GM23338 (cell line): ENCODE measurements at places on chromosomes 3 and 15. TPM values are rescaled to one million over a fixed set of nuclear protein-coding genes. Genes with fewer than 3 reads are reported as not detected.

CCDC39 gene
- total RNA-seq = 0.52 TPM in 1 of 2 replicates, not detected in the other

DNA sequence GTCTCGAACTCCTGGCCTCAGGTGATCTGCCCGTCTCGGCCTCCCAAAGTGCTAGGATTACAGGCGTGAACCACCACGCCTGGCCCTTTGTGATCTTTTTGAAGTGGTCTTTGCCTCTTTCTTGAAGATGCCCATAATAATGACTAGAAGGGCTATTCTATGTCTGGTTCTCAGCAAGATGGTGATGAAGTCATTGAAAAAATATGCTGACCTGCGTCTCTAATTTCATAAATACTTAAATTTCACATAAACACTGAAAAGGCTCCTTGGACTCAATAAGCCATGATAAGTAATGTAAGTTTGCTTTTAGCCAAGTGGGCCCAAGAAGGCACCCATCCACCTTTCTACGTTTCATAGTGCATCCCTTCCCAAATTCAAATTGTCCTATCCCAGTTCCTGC, 775 bp upstream of the MAPK6 start:
- no peak for DNase-seq
- peak overlapping the region; percentile 45; the same call in 1 of the 2 replicates for H3K27ac ChIP-seq
- H3K36me3 ChIP-seq = no peaks in the 10 kb centered on the region

GRCh38 chr3:64717872-64718613, 30.2 kb upstream of the ADAMTS9 start:
- H3K27me3 ChIP-seq = no peaks in the 10 kb centered on the region
- H3K4me1 ChIP-seq = no peaks in the 10 kb centered on the region
- no peak overlapping the region for H3K27ac ChIP-seq
- DNase-seq = peak; percentile 34

THBS1 gene
- total RNA-seq = 81.3 and 81.9 TPM in 2 replicates

- no peak overlapping the region for H3K4me3 ChIP-seq
- H3K4me1 ChIP-seq = no peaks in the 10 kb centered on the region
- H3K36me3 ChIP-seq = no peaks in the 10 kb centered on the region
- no peak overlapping the region for H3K27ac ChIP-seq
These were observed 107.4 kb downstream of the GREM1 start for GRCh38 chr15:32825219-32825618.

- H3K4me3 ChIP-seq = no peak overlapping the region
- no peak for DNase-seq
- no peaks in the 10 kb centered on the region for H3K27me3 ChIP-seq
- H3K4me1 ChIP-seq = no peaks in the 10 kb centered on the region
These were observed 499.4 kb upstream of the MDFIC2 start for GRCh38 chr3:70811880-70812279.

- no peaks in the 10 kb centered on the region for H3K36me3 ChIP-seq
- H3K4me1 ChIP-seq = no peaks in the 10 kb centered on the region
- no peak overlapping the region for H3K4me3 ChIP-seq
- H3K27ac ChIP-seq = no peak overlapping the region
- no peak for DNase-seq
These were observed 214.1 kb downstream of the NECTIN3 start for GRCh38 chr3:111285694-111286093.

RTP3 gene
- 0.97 TPM in 1 of 2 replicates, not detected in the other for total RNA-seq

IQCF5 gene
- total RNA-seq = not detected in 2 replicates

AGTR1 gene
- total RNA-seq = 0.35 TPM in 1 of 2 replicates, not detected in the other

HRH1 gene
- 0.35 TPM in 1 of 2 replicates, not detected in the other for total RNA-seq

DNA sequence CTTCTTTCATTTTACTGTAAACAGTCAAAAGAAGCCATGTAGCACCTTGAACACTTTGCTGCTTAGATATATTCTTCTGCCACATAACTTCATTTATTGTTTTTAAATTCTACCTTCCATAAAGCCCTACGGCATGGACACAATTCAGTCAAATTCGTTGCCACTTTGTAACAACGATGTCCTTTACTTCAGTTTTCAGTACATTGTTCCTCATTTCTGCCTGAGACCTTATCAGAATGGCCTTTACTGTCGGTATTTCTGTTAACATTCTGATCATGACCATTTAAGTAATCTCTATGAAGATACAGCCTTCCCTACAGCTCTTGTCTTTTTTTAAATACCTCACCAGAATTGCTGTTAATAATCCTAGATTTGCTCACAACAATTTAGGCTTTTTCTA, 466.9 kb downstream of the NAALADL2 start:
- H3K36me3 ChIP-seq = no peaks in the 10 kb centered on the region
- H3K27me3 ChIP-seq = no peaks in the 10 kb centered on the region
- H3K4me3 ChIP-seq = no peak overlapping the region
- no peaks in the 10 kb centered on the region for H3K4me1 ChIP-seq
- DNase-seq = no peak

GABRB3 gene
- 119 and 131 TPM in 2 replicates for total RNA-seq

GRCh38 chr3:64228110-64228509, 2.8 kb upstream of the PRICKLE2 start:
- DNase-seq = no peak
- H3K4me3 ChIP-seq = no peak overlapping the region
- peaks cover 16% of the 10 kb centered on the region for H3K4me1 ChIP-seq
- H3K36me3 ChIP-seq = no peaks in the 10 kb centered on the region

- H3K36me3 ChIP-seq = no peaks in the 10 kb centered on the region
- H3K4me1 ChIP-seq = peaks cover 4% of the 10 kb centered on the region
- no peak overlapping the region for H3K4me3 ChIP-seq
- no peaks in the 10 kb centered on the region for H3K27me3 ChIP-seq
- 0 out of 2 replicates have a peak overlapping the region, but pooled peaks have one; percentile 7 for H3K27ac ChIP-seq
These were observed 45.2 kb downstream of the PTPN9 start for GRCh38 chr15:75533945-75534344.

- DNase-seq = peak; percentile 7
- H3K27ac ChIP-seq = no peak overlapping the region
- H3K4me3 ChIP-seq = no peak overlapping the region
- peaks cover 9% of the 10 kb centered on the region for H3K4me1 ChIP-seq
- H3K36me3 ChIP-seq = no peaks in the 10 kb centered on the region
- H3K27me3 ChIP-seq = no peaks in the 10 kb centered on the region
These were observed 896.0 kb downstream of the MCTP2 start for GRCh38 chr15:95127356-95127755.

DNA sequence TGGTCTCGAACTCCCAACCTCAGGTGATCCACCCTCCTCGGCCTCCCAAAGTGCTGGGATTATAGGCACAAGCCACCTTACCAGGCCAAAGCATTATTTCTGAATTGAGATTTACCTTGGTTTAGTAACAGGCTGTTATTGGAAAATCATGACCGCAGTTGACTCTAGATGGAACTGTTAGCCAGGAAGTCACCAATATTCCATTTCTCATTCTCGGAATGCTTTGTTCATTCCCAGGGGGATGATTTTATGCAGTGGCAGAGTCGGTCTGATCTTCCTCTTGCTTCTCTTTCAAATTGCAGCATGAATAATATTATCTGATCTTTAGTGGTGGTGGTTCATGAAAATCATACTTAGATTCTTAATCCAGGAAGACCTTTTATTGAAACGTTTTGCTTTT, 195.5 kb upstream of the MBNL1 start:
- H3K27ac ChIP-seq = no peak overlapping the region
- no peaks in the 10 kb centered on the region for H3K36me3 ChIP-seq
- H3K4me3 ChIP-seq = no peak overlapping the region
- no peak for DNase-seq
- no peaks in the 10 kb centered on the region for H3K27me3 ChIP-seq

- no peaks in the 10 kb centered on the region for H3K4me1 ChIP-seq
- no peaks in the 10 kb centered on the region for H3K36me3 ChIP-seq
- H3K27me3 ChIP-seq = no peaks in the 10 kb centered on the region
- DNase-seq = no peak
These were observed 12.1 kb upstream of the POU1F1 start for GRCh38 chr3:87288446-87288845.

- DNase-seq = peak; percentile 84
- no peaks in the 10 kb centered on the region for H3K36me3 ChIP-seq
- no peak overlapping the region for H3K27ac ChIP-seq
- no peak overlapping the region for H3K4me3 ChIP-seq
- H3K27me3 ChIP-seq = no peaks in the 10 kb centered on the region
These were observed 16.2 kb upstream of the XIRP1 start for GRCh38 chr3:39208463-39209055.

DNA sequence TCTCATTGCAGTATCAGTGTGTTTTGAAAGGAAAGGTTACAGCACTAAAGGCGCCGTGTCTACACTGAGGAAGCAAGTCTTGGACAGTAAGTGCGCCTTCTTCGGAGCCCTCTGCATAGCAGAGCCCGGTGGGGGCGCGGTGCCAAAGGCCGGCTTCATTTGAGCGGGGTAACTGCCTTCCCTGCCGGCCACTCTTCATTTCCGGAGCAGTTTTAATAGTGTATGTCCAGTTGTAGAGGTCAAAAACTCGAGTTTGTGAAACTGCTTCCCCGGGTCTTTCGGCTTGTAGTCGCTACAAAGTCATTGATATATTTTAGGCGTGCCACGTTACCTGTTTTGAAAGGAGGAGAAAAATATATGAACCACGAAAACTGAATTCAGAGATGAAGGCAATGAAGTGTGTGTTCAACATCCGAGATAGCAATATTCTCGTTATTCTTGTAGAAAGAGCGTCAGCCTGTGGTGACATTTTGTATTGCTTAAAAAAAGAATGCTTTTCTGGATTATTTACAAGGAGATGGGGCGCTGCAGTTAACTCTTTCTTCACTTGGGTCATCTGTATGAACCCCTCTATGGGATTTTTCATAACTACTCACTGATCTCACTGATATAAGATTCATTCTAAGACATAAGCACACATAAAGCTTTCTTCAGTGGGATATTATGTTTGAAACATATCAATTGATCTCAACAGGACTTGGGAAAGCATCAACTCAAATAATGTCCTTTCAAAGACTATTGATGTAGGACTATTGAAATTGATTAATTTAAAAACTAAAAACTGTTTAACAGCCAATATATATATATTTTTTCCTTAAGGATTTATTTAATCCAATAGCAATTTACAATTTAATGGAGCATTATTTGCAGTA, 3.0 kb downstream of the ALCAM start:
- H3K27me3 ChIP-seq = peaks cover 40% of the 10 kb centered on the region
- no peak overlapping the region for H3K27ac ChIP-seq
- H3K36me3 ChIP-seq = no peaks in the 10 kb centered on the region
- peak overlapping the region; percentile 79 for H3K4me3 ChIP-seq

GRCh38 chr15:45777781-45778180, 143.0 kb downstream of the SQOR start:
- no peaks in the 10 kb centered on the region for H3K36me3 ChIP-seq
- H3K27me3 ChIP-seq = no peaks in the 10 kb centered on the region
- no peaks in the 10 kb centered on the region for H3K4me1 ChIP-seq
- no peak overlapping the region for H3K27ac ChIP-seq

DNA sequence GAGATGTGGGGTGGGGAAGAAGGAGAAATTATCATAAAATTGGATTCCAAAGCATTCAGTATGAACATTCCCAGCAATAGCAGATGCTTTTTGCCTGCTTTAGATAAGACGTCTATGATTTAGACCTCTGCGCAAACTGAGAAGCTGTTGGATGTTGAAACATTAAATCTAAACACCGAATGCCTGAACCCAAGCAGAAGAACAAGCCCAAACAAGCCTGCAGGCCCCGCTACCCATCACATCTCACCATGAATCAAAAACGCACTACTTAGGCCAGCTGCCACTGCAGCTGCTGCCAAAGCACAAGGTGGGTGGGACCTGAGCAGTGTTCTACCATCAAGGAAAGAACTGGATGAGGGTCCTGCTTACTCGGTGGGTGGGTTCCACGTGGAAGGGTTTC, 24.4 kb upstream of the THBS1 start:
- DNase-seq = no peak
- H3K4me3 ChIP-seq = no peak overlapping the region
- H3K27me3 ChIP-seq = no peaks in the 10 kb centered on the region
- no peaks in the 10 kb centered on the region for H3K4me1 ChIP-seq
- no peak overlapping the region for H3K27ac ChIP-seq

- peaks cover 28% of the 10 kb centered on the region for H3K4me1 ChIP-seq
- no peak for DNase-seq
- no peaks in the 10 kb centered on the region for H3K27me3 ChIP-seq
- no peak overlapping the region for H3K4me3 ChIP-seq
- no peaks in the 10 kb centered on the region for H3K36me3 ChIP-seq
These were observed 23.7 kb downstream of the PDZRN3 start for GRCh38 chr3:73601011-73601410.

CEP19 gene
- total RNA-seq = 1.6 and 2.3 TPM in 2 replicates

TGM5 gene
- total RNA-seq = not detected in 2 replicates

- no peak overlapping the region for H3K4me3 ChIP-seq
- no peaks in the 10 kb centered on the region for H3K27me3 ChIP-seq
- H3K4me1 ChIP-seq = peaks cover 30% of the 10 kb centered on the region
- H3K36me3 ChIP-seq = no peaks in the 10 kb centered on the region
- no peak overlapping the region for H3K27ac ChIP-seq
- no peak for DNase-seq
These were observed 17.5 kb downstream of the LMCD1 start for GRCh38 chr3:8519156-8519555.

GRCh38 chr15:39789736-39790135, 7.1 kb upstream of the FSIP1 start:
- H3K4me1 ChIP-seq = peaks cover 57% of the 10 kb centered on the region
- H3K4me3 ChIP-seq = no peak overlapping the region
- no peaks in the 10 kb centered on the region for H3K36me3 ChIP-seq
- DNase-seq = no peak
- H3K27me3 ChIP-seq = no peaks in the 10 kb centered on the region

GRCh38 chr3:55477306-55478303, 9.5 kb downstream of the WNT5A start:
- no peak overlapping the region for H3K4me3 ChIP-seq
- H3K4me1 ChIP-seq = peaks cover 33% of the 10 kb centered on the region
- no peak overlapping the region for H3K27ac ChIP-seq
- DNase-seq = no peak

GRCh38 chr3:10815487-10815886, 541 bp upstream of the SLC6A11 start:
- DNase-seq = no peak
- no peak overlapping the region for H3K27ac ChIP-seq
- peaks cover 39% of the 10 kb centered on the region for H3K27me3 ChIP-seq
- no peaks in the 10 kb centered on the region for H3K4me1 ChIP-seq

DNA sequence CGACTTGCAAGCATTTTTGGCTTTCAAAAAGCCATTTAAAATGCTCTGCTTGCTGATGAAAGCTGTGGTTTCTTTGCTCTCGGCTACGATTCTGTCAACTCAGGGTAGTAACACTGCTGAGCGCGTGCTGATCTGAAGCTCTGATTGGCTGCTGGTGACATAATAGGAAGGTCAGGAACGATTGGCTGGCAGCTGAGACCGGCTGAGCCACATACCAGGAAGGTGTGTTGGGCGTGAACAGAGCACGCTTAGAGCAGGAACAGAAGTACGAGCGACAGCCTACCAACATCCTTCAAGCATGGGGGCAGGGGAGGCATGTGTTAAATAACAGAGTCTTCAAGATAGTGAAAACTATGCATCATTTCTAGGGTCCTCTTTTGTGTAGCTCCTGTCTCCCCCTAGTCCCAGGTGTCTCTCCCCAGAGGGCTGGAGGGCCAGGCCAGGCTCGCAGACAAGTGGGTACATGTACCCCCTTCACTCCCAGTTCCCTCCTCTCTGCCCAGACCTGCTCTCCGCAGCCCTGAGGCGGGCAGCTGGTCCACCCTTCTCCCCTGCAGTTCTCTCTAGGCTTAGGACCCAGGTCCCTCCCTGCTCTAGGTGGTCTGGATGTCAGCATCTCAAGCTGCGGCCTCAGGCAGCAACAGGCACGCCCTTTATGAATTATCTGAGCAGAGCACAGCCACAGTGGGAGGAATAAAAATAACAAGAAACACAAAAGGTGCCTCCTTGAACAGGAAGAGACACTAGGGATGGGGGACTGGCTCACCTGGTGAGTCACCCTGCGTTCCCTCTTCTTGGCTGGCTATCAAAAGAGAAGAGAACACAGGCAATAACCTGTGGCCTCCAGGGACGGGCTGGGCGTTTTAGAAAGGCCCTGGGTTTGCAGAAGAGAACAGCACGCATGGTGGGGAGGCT, 76.0 kb downstream of the TAMM41 start:
- peak; percentile 96 for DNase-seq
- no peaks in the 10 kb centered on the region for H3K36me3 ChIP-seq
- H3K4me3 ChIP-seq = peak overlapping the region; percentile 9; the same call in 1 of the 2 replicates
- no peak overlapping the region for H3K27ac ChIP-seq

LNP1 gene
- 5.3 and 6.7 TPM in 2 replicates for total RNA-seq
